T-helper 2 cell (primary cell): ENCODE measurements at places on chromosomes 2 and 18.

GRCh38 chr2:112073875-112074274 is 18.8 kb downstream of the TMEM87B start:
- DNase-seq, result no peak

DNA sequence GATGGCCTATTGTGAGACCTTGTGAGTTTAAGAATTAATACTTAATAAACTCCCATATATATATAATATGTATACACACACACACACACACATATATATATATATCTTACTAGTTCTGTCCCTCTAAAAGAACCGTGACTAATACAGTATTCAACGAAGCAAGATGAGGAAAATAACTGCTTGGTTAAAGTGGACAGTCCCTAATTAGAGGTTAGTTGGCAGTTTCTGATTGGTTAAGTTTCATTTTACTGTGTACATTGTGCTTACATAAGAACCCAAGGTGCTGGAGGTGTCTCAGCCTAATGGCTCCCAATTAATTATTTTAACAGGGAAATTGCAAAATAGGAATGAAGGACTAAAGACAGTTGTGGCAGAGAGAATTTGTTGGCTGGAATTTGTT is 132.1 kb downstream of the STRN start:
- DNase-seq, result no peak

- DNase-seq, result peak; percentile 12
These were observed 944 bp downstream of the RAB3GAP1 start for GRCh38 chr2:135052997-135053474.

- no peak for DNase-seq
These were observed 1406.6 kb upstream of the ACVR2A start for GRCh38 chr2:146438246-146438645.

GRCh38 chr2:189300916-189301315 is 121.4 kb upstream of the COL5A2 start:
- DNase-seq, result peak; percentile 27

GRCh38 chr18:27778925-27779324 is 398.0 kb downstream of the CDH2 start:
- no peak for DNase-seq

GRCh38 chr18:46946656-46947282 is 29.4 kb downstream of the KATNAL2 start:
- DNase-seq, result peak; percentile 13

- no peak for DNase-seq
These were observed 15.5 kb downstream of the PXDN start for GRCh38 chr2:1728821-1729220.

- peak; percentile 48 for DNase-seq
These were observed 60.9 kb downstream of the LDLRAD4 start for GRCh38 chr18:13279181-13280069.

DNA sequence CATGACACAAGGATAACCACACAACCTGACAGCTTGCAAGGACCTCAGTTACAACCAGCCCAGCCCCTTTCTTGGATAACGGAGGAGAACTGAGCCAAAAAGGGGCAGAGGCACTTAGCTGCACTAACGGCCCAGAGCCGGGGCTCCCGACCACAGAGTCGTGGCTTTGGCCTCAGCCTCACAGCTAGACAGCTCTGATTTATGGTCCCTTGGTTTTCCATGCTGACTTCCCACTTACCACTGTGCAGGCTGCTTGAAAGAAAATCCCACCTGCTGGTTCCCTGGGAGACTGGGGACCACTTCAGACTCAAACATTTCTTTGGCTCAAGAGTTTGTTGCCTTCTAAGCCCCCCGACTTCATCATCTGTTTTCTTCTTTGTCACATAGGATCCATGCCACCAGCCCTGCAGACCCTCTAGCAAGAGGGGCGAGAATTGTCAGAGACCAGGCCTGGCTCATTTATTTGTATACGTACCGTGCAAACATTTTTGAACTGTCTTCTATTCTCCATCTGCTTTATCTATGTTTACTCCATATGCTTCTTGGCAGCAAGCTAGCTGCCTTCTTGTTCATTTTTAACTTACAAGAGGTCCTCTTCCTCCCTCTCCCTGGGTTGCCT is 352.6 kb upstream of the MYT1L start:
- DNase-seq, result no peak

- DNase-seq, result no peak
These were observed 90.9 kb downstream of the RNF144A start for GRCh38 chr2:7007846-7008741.

GRCh38 chr2:223787358-223787757 is 50.0 kb downstream of the AP1S3 start:
- DNase-seq, result no peak

GRCh38 chr2:225574582-225575138 is 175.2 kb downstream of the NYAP2 start:
- DNase-seq, result no peak

- DNase-seq, result no peak
These were observed 215.7 kb downstream of the SLC4A10 start for GRCh38 chr2:161839926-161840325.

GRCh38 chr2:3470856-3471737 is 48.2 kb downstream of the ADI1 start:
- DNase-seq, result no peak

DNA sequence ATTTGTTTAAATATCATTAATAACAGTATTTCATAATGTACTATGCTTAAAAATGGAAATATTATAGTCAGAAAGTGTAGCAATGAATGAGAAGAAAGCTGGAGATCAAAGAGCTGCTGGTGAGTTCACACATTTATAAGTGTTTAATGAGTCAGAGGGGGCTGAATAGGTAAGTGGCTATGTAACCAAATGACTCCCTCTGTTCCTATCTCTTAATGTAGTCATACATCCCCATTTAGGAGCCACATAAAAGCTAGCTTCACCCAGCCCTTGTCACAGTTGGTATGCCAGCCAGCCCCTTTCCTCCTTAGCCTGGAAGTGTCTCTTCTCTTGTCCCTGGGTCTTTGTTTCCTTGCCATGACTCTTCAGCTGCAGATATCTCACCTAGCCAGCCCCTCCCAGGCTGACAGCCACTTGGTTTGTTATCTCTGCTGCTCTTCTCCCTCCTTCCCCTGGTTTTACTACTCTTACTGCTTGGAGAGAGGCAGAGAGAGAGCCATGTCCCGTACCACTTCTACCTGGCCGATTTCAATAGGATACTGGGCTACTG is 438.6 kb upstream of the HNMT start:
- DNase-seq, result no peak

- no peak for DNase-seq
These were observed 213.4 kb upstream of the STK17B start for GRCh38 chr2:196384729-196385128.

DNA sequence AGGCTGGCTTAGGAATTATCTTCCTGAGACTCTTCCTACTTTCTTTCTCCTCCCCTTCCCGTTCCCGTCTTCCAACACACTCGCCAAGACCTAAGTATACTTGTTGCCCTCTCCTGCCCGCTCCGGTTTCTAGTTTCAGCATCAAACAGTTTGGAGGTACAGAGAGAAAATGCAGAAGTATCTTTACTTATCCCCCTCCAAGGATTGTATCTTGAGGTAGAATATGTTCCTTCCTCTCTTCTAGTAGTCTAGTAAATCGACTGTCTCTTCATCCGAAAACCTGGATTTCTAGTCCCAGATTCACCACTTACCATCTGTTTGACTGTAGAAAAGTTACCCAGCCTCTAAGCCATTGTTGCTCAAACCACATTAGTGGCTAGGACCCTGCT is 755 bp downstream of the EIF4E2 start:
- DNase-seq, result no peak

DNA sequence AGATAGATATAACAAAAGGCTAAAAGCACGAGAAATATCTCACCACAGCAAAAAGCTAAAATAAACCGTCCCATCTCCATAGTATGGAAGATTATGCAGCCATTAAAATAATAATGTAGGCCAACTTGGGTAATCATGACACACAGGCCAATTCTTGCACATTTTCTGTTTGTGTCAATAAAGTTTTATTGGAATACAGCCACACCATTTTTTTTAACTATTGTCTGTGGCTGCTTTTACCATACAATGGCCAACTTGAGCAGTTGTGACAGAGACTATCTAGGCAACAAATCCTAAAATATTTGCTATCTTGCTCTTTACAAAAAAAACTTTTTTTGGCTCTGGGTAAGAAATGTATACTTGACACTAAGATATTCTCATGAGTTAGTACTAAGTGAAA is 212.5 kb downstream of the LRRTM4 start:
- no peak for DNase-seq

DNA sequence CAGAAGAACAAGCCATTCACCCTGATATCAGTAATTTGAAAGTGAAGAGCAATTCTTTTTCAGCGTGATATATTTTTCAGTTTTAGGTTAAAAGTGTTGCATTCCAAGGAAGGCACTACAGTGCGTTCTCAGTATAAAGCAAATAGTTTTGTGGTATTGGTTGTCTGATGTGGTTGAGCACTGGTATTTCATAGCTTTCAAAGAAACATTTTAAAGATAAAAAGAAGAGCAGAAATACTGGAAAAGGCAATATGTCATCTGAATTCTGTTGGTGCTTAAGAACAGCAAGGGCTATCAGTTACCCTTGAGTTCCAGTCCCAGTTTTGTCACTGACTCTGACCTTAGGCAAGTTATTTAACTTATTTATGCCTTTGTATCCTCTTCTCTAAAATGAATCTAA is 191.6 kb downstream of the BABAM2 start:
- no peak for DNase-seq
